NCI-H1048 (cell line): ENCODE measurements at places on chromosomes 3 and 15.

DNA sequence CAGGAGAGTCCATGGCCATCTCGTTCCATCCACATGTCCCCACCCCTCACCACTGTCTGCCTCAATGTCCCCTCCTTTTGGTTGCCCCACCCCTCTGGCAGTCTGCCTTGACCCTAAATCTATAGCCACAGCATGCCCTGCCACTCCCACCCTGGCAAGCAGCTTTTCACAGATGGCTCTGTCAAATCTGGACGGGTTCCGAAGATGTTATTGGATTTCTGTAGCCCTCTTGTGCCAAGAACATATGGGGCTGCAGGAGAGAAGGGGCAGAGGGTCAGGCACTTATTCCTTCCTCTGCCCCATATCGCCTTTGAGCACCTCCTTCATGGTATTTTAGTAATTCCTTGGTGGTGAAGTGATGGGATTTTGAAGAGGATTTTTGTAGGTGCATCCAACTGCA, 57.1 kb downstream of the EPHB1 start:
- no peak for DNase-seq

- no peak for DNase-seq
Measured at GRCh38 chr3:149152420-149152819, 23.0 kb downstream of the HPS3 start.

- DNase-seq, result no peak
Measured at GRCh38 chr3:172446198-172446597, 2.1 kb downstream of the GHSR start.

- no peak for DNase-seq
Measured at GRCh38 chr15:59420986-59421618, 16.9 kb upstream of the FAM81A start.
